ENCODE measurements at places on chromosomes 7 and 10.

- no peak for DNase-seq
These were observed 16.8 kb upstream of the GIMAP6 start for GRCh38 chr7:150649080-150649385.

DNA sequence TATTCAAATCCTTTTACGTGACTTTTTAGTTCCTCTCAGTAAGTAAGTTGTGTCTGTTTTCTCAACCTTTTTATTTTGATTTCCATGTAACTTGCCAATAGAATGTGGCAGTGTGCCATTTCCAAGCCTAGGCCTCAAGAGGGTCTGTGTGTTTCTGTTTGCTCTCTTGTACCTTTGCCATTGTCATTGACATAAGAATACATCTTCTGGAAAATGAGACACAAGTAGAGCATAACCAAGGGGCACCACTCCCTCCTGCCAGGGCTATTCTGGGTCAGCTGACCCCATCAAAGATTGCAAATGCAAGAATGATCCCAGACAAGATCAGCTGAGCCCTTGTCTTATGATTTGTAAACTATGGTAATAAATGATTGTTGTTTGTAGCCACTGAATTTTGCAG lies 524.0 kb downstream of the IPMK start:
- no peak for DNase-seq

DNA sequence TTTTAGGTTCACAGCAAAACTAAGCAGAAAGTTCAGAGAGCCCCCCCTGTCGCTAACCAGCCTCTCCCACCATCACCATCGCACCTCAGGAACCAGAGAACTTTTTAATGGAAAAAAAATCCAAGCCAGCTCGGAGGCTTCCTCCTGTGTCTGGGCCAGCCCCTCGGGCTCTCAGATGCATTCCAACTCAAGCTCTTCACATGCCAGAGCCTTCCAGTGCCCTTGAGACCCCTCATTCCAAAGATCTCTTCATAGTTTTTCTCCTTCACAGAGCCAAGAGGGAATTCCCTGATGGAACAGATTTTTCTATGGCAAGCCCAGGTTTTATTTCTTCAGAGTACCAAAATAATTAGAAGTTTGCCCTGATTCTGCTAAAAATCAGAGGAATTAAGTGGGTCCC lies 153.4 kb upstream of the LANCL2 start:
- no peak for DNase-seq

- no peak for DNase-seq
These were observed 3.1 kb downstream of the WDR91 start for GRCh38 chr7:135208102-135208793.

GRCh38 chr7:30935569-30935877 lies 23.9 kb downstream of the AQP1 start:
- DNase-seq: no peak

- DNase-seq: no peak
These were observed 169.7 kb upstream of the RHEB start for GRCh38 chr7:151689196-151689971.

DNA sequence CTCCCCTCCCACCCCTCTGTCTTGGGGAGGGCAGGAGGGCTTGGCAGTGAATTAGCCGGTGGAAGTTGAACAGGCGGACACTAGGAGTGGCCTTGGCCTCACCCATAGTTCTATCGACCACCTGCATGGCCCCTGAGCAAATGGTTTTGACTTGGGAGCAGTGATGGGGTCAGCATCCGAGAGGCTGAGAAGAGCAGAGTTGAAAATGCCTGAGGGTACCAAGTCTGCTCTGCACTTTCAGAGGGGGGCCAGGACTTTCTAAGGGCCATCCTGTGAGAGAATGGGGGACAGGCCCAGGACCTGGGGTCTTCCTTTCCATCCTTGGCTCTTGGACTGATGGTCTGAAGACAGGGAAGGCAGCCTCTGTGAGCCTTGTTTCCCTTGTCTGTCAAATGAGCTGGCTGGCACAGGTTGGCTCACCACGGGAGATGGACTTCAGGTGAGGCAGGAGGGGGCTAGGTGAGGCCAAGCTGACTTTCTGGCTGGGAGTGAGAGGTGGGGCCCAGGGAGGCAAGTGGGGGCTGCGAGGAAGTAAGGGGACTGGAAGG lies 29.4 kb downstream of the CDH23 start:
- no peak for DNase-seq

DNA sequence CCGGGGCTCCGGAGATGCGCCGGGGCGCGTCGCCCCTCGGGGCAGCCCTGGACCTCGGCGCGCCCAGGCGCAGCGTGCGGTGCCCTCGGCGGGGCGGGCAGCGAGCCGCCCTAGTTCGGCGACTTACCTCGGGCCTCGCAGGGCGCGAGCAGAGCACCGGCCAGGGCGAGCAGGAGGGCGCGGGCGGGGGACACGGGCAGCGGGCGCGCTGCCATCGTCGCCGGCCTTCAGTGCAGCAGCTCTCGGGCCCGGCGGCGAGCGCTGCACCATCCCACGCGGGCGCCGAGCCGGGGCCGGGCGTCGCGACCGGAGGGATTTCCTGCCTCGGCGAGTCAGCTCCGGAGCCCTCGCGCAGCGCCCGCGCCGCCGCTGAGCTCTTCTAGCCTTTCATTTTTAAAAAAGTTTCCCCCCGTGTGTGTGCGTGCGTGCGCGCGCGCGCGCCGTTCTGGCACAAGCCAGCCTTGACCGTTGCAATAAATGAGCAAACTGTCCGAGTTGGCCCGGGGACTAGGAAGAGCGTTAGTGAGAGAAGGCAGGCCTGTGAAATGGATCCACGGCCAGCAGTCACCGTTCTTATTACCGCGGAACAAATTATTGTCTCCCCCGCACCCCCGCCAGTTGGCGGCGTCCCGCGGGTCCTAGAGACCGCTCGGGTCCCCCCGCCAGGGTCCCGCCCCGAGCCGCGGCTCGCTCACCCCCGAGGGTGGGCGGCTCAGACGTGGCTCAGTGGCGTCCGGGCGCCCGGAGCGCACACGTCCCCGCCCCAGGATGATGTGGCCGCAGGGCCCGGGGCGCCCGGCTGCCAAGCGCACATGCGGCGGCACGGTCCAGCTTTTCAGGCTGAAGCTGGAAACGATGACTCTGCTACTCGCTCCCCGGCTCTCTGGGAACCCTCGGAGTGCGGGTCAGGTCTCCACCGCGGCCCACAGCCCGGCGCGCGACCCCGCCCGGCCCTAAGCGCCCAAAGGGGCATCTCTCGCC lies at the start of gene ADAM12:
TSS of gene ADAM12 (minus strand) at position 547 of the 981 bp plus-strand sequence. CDS start at position 215, 332 bp downstream.
- DNase-seq: peak; percentile 82

DNA sequence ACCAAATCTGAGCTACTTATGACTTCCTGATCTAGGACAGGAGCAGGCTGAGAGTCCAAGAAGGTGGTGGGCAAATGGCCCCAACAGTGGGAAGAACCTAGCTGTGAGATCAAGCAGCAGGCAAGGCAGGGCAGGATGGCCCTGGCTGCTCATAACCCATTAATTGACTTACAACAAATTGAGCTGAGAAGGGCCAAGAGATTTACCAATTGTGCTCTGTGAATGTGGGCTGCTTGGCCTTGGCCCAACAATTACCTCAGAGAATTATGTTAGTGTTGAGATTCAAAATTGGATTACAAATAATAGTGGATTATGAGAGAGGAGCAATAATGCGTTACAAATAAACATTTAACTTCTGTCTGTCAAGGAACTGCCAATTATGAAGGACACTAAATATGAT lies 956.5 kb downstream of the KCNMA1 start:
- DNase-seq: no peak

DNA sequence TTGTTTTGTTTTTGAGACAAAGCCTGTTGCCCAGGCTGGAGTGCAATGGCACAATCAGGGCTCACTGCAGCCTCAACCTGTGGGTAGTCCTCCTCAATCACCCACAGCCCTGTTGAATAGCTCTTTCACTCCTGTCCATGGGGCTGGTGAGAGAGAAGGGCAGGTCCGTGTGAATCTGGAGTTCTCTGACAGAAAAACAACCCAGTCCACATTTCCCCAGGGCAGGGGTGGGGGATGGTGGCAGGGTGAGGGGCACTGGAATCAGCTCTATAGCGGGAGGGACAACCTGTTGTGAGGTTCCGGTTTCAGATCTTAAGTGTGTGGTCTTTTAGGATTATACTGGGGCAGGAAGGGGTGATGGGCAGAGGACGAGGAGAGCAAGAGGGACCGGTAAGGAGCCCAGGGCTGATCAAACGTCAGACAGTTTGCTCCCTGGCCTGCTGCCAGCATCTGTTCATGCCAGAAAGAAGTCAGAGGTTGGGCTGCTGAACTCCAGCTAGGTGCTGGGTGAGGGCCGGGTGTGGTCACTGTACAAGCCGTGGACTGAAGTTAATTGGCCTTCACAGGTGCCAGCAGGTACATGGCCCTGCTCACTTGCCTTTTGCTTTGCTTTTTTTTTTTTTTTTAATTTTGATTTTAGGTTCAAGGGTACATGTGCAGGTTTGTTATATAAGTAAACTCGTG lies 33.2 kb upstream of the MKRN1 start:
- DNase-seq: no peak

GRCh38 chr10:74766501-74766900 lies 59.9 kb upstream of the KAT6B start:
- DNase-seq: no peak

DNA sequence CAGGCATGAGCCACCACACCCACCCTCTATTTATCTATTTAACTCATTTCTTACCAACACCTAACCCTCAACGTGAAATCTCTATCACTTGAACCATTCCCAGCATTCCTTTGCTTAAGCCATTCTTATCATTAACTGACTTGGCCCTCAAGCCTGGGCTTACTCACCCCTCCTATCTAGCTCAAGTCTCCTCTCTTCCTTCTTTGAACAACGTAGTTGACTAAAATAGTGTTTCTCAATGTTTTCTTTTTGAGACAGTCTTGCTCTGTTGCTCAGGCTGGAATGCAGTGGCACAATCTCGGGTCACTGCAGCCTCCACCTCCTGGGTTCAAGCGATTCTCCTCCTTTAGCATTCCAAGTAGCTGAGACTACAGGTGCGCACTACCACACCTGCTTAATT lies 7.0 kb downstream of the ANXA7 start:
- no peak for DNase-seq

DNA sequence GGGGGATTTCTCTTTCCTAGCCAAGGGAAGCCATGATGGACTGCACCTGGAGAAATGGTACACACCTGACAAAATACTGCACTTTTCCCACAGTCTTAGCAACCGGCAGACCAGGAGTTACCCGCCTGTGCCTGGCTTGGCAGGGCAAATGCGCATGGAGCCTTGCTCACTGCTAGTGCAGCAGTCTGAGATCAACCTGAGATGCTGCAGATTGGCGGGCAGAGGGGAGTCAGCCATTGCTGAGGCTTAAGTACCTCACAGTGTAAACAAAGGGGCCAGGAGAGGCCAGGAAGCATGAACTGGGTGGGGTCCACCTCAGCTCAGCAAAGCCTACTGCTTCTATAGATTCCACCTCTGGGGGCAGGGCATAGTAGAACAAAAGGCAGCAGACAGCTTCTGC lies 49.4 kb downstream of the OR13A1 start:
- no peak for DNase-seq

- no peak for DNase-seq
These were observed 6.5 kb upstream of the AUTS2 start for GRCh38 chr7:69591805-69592204.

GRCh38 chr10:107880185-107880584 lies 715.7 kb upstream of the SORCS1 start:
- DNase-seq: no peak

DNA sequence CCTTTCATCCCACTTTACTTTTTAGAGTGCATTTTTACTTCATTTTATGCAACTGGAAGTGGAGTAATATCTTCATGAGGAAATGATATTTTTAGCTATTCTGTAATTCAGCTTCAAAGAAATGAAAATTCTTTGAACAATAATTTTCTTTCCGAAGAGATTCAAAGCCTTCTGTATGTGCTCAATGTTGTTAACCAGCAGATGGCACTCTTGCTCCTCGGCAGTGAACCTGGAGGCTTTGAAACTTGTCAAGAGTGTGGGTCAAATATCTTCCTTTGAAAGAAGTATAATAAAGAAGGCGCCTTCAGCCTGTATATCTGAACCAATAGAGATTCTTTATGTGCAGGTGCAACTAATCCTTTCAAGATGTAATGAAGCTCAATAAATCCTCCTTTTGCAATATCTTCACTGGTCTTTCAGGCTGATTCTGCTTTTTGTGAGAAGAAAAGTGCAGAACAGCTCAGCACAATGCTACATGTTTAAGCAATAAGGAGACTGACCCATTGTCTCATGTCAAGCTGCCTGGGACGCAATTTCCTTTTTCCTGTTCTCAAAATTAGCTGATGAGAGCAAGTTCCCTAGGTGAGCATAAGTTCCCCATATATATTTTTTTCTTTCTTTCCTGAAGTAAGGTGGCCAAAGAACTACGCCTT lies 258.4 kb downstream of the SEMA3A start:
- peak; percentile 75 for DNase-seq

DNA sequence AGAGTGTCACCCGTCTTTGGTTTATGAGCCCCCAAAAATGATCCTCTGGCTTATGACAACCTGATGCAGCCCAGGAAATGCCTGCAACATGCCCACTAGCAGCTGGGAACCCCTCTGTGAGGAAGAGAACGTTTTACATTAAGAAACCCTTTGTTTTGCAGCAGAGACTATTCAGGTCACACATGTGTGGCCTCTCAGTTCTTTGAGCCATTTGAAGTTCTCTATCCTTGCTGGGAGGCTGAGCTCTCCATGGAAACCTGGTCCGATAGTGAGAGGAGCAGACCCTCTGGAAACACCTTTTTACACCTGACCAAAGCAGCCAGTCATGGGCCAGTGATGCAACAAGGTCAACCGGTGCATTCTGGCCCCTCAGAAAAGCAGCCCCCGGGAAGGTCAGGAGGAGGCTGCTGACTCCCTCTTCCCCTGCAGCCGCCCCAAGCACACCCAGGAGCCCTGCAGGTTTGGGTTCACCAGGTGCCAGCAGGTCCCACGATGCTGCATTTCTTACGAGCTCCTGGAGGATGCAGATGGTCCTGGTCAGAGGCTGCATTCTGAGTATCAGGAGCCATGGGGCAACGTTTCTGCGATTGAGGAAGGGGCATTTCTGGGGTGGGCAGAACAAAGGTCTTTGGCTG lies 134.3 kb downstream of the ZMYND11 start:
- no peak for DNase-seq

DNA sequence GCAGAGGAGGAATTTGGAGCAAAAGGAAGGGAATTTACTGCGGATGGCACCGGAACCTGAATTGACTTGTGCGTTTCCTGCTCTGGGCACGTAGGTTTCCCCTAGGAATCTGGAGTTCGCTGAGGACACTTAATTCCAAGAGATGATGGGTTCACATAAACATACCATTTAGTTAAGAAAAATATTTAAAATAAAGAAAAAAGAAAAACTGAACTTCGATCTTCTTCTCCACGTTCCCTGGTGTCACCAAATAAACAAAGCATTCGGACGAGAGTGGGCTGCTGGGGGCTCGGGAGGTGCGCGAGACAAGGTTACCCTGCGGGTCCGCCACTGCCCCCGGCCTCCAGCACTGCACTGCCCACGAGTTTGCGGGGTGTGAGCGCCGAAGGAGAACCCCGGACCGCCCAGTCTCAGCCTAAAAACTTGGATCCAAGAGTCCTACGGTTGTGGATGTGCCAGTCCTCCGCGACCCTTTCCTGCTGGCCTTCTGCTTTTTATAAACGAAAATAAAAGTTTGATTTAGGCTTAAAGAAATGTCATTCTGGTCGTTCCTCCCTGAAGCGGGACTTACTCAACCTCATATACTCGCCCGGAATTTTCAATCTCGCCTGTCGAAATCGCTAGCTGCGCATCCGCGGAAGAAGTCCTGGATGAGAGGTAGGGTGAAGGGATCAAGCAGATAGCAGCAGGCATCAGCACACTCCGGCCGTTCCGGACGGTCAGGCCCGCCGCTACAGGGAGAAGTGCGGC lies 30.3 kb downstream of the SKIDA1 start:
- DNase-seq: peak; percentile 44

GRCh38 chr7:143013473-143013872 lies 13.5 kb downstream of the OR9A2 start:
- DNase-seq: no peak

- no peak for DNase-seq
These were observed 196.7 kb downstream of the HGF start for GRCh38 chr7:81573128-81573527.

- no peak for DNase-seq
These were observed 4.6 kb downstream of the PDAP1 start for GRCh38 chr7:99403764-99404163.
